Activated CD8-positive, alpha-beta T cell treated with anti-CD3 and anti-CD28 coated beads, Interleukin-2, amount 10 ng/mL, durations not matched to agents 7 days and 5 days (primary cell): ENCODE measurements at places on chromosomes 12 and 14. TPM values are rescaled to one million over a fixed set of nuclear protein-coding genes. Genes with fewer than 3 reads are reported as not detected.
A peak's percentile ranks its signal among the peaks of the same experiment; 100 is the strongest.

GRCh38 chr12:14995583-14996425 is 23.0 kb downstream of the PDE6H start:
- peaks cover 30% of the 10 kb centered on the region for H3K4me1 ChIP-seq
- DNase-seq, result no peak
- peak overlapping the region; percentile 37 for H3K27ac ChIP-seq

GRCh38 chr12:110245369-110245772 is 35.7 kb upstream of the ATP2A2 start:
- H3K27me3 ChIP-seq, result peaks cover 3% of the 10 kb centered on the region
- DNase-seq, result peak; percentile 62
- no peaks in the 10 kb centered on the region for H3K4me1 ChIP-seq
- no peaks in the 10 kb centered on the region for H3K36me3 ChIP-seq
- no peak overlapping the region for H3K27ac ChIP-seq
- no peak overlapping the region for H3K4me3 ChIP-seq

- no peak overlapping the region for H3K4me3 ChIP-seq
- DNase-seq, result no peak
- H3K4me1 ChIP-seq, result no peaks in the 10 kb centered on the region
- peaks cover 3% of the 10 kb centered on the region for H3K27me3 ChIP-seq
Observed at GRCh38 chr12:79552192-79552591, 138.6 kb downstream of the PAWR start.

DNA sequence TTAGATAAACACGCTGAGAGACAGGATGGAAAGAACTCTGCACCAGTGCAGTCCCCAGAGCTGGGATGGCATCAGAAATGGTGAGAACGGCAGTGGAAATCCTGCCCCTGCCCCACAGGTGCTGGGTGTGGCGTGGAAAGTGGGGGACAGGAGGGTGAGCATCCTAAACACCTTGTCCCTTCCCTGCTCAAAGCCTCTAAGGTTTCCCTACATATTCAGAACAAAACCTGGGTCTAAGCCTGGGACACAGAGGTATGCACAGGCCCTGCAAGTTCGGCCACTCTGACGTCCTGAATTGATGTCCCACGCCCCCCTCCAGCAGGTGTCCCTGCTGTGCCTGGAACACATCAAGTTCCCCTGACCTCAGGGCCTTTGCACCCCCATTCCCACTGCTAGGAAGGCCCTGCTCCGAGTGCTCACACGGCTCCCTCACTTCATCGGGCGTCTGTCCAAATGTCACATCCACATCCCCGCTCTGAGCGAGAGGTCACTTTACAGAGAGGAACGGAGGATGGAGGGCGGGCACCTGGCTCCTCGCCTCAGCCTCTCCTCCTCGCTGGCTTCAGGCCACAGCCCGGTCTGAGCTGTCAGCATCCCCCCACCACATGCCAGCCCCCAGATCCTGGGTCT is 38.5 kb upstream of the SFSWAP start:
- DNase-seq, result no peak
- H3K4me1 ChIP-seq, result no peaks in the 10 kb centered on the region
- H3K27ac ChIP-seq, result no peak overlapping the region
- H3K36me3 ChIP-seq, result no peaks in the 10 kb centered on the region

The MYH7 gene
- total RNA-seq, result not detected

DNA sequence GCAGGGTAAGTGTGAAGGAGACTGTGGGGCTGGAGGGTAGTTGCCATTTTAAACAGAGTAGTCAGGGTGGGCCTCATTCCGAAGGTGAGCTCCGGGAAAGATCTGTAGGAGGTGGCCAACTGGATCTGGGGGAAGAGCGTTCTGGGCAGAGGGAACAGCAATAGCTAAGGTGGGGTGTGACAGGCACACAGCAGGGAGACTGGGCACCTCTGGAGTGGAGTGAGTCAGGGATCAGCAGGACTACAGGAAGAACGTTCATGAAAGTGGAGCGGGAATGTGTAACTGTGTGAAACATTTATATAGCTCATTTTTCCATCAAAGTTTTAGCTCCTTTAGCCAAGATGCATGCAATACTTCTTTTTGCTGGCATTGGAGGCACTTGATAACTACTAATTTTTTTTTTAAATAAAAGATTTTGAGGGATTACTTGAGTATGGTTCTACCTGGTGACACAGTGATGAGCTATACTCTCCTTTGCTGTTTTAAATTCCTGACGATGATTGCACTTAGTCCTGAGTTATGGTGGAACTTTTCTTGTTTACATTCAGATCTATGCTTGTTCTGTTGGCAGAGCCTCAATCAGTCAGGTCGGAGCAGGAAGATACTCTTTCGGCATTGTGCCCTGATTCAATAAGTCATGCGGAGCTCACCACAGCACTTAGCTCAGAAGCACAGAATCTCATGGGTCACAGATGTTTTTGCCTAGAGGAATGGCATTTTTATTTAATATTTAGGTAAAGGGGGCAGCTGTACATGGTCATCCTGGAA is 106.4 kb downstream of the WIF1 start:
- H3K36me3 ChIP-seq, result no peaks in the 10 kb centered on the region
- no peak overlapping the region for H3K4me3 ChIP-seq
- H3K4me1 ChIP-seq, result no peaks in the 10 kb centered on the region

GRCh38 chr12:117187421-117187820 is 2.8 kb downstream of the FBXO21 start:
- DNase-seq, result no peak
- H3K4me1 ChIP-seq, result peaks cover 25% of the 10 kb centered on the region
- peaks cover 45% of the 10 kb centered on the region for H3K36me3 ChIP-seq
- no peak overlapping the region for H3K4me3 ChIP-seq
- no peak overlapping the region for H3K27ac ChIP-seq

The TEX22 gene
- 1.9 TPM for total RNA-seq

The KIF26A gene
- total RNA-seq, result 0.26 TPM

GRCh38 chr12:68804657-68805591 is 3.1 kb upstream of the MDM2 start:
- H3K27ac ChIP-seq, result peak overlapping the region; percentile 25
- no peaks in the 10 kb centered on the region for H3K27me3 ChIP-seq
- peaks cover 24% of the 10 kb centered on the region for H3K4me1 ChIP-seq

GRCh38 chr12:56990648-56991318 is 15.6 kb downstream of the ZBTB39 start:
- peaks cover 14% of the 10 kb centered on the region for H3K27me3 ChIP-seq
- no peak for DNase-seq
- H3K4me1 ChIP-seq, result peaks cover 10% of the 10 kb centered on the region
- no peak overlapping the region for H3K4me3 ChIP-seq
- no peak overlapping the region for H3K27ac ChIP-seq
- no peaks in the 10 kb centered on the region for H3K36me3 ChIP-seq
